ENCODE measurements at places on chromosomes 7 and 10. TPM values are rescaled to one million over a fixed set of nuclear protein-coding genes. Genes with fewer than 3 reads are reported as not detected.
A peak's percentile ranks its signal among the peaks of the same experiment; 100 is the strongest.

DNA sequence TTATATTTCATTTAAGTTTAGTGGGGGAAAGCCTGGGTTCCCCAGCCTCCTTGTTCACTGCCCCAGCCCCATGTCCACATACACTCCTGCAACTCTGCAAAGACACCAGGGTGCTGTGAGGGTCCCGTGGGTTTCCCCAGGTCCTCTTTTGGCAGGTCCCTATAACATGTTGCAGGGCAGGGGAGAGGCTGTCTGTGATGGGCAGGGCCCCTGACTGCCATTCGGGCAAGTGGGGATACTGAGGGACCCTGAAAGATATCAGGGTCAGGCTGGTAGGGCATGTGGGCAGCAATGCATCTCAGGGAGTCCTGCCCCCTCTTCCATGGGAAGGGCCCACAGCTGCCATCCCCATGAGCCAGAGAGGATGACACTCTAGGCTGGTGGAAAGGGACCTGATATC is 28.4 kb downstream of the RASGEF1A start:
- no peak for DNase-seq

FLNC gene
- total RNA-seq: 0.61 TPM

GRCh38 chr7:85178531-85179298 is 8.1 kb downstream of the SEMA3D start:
- DNase-seq: no peak

DNA sequence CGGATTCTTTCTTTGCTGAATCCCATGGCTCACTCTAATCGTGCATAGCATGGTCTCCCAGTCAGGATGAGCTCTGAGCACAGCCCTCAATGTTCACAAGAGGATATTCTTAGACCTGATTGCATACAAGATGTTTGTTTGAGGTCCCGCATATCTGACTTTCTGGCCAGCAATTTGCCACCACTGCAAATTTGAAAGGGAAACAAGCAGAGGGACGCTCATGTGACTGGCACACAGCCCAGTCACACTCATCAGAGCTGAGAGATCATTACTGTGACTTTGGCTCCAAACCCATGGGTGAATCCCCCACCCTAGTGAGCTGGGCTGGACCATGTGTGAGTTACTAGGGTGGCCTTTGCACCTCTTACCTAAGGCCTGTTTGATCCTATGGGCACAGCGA is 9.9 kb downstream of the TAS2R41 start:
- DNase-seq: no peak

PLAC9 gene
- not detected for total RNA-seq

- no peak for DNase-seq
These were observed 262.0 kb downstream of the ACTR3B start for GRCh38 chr7:153021542-153021941.

- DNase-seq: peak; percentile 16
These were observed 32.0 kb downstream of the STK31 start for GRCh38 chr7:23742051-23742450.
